T-helper 17 cell (primary cell): ENCODE measurements at places on chromosomes 6 and 20.

DNA sequence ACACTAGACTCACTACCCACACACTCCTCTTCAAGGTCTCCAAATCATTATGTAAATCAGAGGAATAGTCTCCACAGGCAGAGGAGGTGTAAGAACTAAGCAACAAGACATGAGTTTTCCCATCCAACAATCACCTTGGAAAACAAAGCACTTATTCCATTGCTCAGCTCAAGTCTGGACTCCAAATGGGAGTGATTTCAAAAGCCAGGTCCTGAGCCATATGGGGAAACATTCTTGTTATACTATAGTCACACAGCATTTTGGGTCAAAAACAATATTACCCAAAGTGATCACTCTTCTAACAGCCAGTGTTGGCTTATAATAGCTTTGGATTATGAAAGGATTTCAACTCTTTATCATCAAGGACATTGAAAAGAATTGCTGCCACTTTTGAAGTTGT lies 3.6 kb upstream of the PRPH2 start:
- DNase-seq, result no peak

DNA sequence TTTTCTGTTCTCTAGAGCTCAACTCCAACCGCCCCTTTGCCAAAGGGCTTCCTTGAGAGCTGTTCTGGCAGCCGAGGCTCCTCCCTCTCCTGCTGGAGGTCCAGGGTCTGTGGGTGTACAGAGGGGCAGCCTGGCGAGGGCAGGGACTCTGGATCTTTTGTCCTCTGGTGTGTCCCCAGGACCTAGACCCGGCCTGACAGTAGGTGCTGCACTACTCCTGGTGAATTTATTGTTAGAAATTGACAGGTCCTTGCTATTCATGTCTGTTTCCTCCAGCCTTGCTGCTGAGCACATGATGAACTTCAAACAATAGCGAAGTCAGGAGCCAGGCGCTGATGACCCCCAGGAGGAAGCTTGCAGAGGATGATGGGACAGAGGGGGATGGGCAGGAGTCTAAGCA lies 234.7 kb upstream of the SULF2 start:
- DNase-seq, result no peak

DNA sequence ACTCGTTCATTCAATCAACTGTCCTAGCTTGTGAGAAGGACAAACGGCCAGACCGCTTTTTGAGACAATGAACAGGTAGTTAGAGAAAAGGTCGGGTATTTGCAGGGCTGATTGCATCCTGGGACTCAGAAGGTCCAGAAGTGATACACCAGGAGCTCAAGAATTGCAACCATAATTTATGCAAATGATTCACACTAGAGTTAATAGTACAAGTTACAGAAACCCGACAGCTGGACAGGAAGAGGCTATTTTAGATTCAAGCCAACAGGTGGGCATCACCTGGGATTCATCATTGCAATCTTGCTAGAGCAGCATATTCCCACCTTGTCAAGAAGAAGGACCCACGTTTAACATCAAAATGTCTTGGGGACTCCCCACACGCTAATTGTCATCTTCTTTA lies 83.5 kb downstream of the TNFAIP3 start:
- DNase-seq, result no peak

- no peak for DNase-seq
Measured at GRCh38 chr6:87884203-87884602, 163.4 kb upstream of the SPACA1 start.

- DNase-seq, result no peak
Measured at GRCh38 chr20:51171141-51171540, 148.2 kb upstream of the KCNG1 start.

GRCh38 chr20:50636601-50637540 lies 54.5 kb downstream of the RIPOR3 start:
- DNase-seq, result no peak

DNA sequence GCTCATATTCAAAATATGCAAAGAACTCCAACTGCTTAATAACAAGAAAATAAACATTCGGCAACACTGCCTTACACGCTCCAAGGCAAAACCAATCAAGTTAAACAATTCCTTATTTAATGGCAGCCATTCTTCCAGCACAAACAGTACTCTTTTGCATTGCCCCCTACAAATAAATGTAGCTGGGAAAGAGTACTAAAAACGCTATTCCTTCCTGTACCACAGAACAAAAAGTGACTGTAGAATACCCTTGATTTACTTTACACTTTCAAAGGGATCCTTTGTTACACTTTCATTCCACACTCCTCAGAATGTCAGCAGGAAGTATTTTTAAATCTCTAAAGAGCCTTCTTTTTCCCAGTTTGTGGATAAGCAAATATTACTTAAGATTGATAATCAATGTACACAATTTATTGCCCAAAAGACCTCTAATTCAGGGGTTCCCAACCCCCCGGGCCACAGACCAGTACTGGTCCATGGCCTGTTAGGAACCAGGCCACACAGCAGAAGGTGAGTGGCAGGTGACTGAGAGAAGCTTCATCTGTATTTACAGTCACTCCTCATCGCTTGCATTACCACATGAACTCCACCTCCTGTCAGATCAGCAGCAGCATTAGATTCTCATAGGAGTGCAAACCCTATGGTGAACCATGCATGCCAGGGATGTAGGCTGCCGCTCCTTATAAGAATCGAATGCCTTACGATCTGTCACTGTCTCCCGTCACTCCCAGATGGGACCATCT lies 51.6 kb downstream of the MBOAT1 start:
- DNase-seq, result no peak

DNA sequence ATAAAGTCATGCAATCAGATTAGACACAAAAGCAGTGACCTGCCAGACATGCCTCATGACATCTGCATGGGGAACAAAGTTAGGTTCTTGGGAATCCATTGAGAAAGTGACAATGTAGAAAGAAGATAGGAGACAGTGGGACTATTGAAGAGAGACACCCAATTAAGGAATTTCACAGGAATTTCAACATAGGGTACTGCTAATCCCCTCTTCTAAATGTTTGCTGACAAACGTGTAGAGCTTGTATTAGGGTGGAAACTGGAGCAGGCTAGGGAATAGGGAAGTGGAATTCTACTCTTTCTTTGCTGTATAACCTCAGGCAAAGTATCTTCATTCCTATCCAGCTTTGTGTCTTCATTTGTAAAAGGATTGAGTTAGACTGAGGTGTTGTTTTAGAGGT lies 409.4 kb upstream of the SASH1 start:
- no peak for DNase-seq

DNA sequence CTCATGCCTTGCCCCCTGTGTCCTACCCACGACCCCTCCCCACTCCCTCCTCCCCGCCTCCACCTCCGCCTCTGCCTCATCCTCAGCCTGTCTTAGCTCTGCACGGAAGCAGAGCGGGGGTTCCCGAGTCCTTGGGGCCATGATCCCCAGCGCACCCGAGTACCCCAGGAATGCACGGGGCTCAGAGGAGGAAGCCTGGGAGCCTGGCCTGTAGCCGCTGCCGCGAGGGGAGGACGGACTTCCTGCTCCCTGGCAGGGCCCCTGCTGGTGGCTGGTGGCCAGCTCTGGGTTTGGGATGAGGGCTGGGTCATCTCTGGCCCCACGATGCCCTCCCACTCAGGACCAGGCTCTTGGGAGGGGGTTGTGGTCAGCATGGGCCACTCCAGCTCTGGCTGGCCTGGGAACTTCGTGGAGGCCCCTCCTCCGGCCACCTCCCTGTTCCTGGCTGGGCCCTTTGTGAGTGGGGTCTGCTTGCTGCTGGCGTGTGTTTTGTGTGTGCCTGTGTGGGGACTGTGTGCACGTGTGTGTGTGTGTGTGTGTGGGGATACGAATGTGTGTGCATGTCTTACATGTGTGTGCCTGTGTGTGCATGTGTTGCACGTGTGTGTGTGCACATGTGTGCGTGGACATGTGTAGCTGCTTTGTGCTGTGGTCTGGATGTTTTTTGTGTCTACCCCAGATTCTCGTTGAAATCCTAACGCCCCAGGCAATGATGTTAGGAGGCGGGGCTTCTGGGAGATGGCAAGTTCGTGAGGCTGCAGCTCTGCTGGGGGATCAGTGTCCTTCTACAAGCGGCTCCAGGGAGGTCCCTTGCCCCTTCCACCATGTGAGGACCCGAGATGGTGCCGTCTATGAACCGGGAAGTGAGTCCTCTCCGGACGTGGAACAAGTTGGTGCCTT lies 1.3 kb upstream of the RBBP8NL start:
- no peak for DNase-seq

DNA sequence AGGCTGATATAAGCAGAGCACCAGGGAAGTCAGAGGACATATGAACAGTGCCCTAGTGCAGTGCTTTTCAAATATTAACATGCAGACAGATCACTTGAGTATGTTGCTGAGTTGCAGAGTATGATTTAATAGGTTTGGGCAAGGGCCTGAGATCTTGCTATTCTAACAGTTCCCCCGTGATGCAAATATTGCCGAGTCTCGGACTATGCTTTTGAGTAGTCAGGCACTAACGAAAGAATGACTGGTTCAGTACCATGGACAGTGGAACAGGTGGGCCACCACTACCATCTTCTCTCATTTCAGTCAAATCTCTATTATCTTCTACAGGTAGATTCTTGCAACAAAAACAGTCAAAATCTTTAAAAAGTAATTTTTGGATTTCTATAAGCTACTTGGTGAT lies 3.7 kb upstream of the TMEM200A start:
- DNase-seq, result no peak
